ENCODE measurements at places on chromosomes 1 and 21.

DNA sequence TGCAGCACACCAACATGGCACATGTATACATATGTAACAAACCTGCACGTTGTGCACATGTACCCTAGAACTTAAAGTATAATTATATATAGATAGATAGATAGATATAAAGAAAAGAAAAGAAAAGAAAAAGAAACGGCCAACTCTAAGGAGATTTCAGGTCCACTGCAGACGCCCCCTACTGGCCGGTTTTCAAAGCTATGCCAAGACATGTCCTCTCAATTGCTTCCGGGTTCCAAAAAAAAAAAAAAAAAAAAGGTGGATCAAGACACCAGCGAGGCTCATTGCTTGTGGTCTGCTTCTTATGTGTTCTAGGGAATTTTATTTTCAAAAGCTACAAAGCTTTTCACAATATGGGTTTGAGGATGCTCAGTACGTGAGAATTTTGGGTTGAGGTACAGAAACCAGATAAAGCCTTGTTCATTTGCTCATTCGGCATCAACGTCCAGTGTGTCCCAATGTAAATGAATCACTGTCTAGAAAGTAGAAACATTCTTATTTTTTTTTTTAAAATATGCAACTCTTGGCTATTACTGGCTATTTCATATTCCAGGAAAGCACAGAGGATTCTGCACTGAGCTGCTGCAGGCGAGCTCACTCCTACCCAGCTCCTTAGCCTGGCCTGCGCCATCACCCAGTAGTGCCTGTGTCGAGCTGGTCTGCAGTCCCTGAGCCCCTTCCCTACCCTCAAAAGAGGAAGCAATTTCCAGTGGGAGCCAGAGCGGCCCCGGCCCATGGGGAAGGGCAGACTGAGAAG lies 643.0 kb downstream of the KIF26B start:
- DNase-seq = no peak

DNA sequence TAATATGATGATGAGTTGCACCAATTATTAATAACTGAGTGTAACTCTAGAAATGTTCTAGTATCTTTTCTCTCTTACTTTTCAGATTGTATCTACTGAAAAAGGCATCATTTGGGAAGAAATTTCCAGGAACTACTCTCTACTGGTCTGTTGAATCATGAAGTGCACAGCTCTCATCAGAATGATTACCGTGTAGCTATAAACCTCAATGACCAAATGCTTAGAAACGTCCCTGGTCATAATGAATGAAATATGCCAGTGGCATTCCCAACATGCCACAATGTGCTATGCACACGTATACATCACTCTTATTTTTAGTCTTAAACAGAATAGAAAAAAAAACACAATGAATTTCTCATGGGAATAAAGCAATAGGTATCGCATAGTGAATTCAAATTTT lies 534.3 kb upstream of the OLFM3 start:
- DNase-seq = no peak

GRCh38 chr1:15213341-15213821 lies 33.6 kb upstream of the FHAD1 start:
- DNase-seq = no peak

- DNase-seq = no peak
Observed at GRCh38 chr1:198901266-198901665, 262.4 kb downstream of the PTPRC start.

DNA sequence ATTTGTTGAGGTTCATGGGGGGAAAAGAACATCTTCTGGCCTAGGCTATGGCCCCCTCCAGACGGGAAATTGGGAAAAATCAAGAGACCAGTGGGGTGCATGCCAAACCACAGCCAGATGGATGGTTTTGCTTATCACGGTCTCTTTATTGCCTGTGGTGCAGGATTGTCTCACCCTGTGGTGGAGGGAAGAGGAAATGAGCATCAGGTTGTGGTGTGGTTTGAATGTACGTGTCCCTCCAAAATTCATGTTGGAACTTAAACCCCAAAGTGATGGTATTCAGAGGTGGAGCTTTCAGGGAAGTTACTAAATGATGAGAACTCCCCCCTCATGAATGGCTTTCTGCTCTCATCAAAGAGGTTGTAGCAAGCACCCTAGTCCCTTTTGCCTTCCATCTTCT lies 525.7 kb downstream of the NPHP4 start:
- DNase-seq = no peak

- DNase-seq = no peak
Observed at GRCh38 chr21:39085843-39086405, 97.3 kb downstream of the PSMG1 start.

DNA sequence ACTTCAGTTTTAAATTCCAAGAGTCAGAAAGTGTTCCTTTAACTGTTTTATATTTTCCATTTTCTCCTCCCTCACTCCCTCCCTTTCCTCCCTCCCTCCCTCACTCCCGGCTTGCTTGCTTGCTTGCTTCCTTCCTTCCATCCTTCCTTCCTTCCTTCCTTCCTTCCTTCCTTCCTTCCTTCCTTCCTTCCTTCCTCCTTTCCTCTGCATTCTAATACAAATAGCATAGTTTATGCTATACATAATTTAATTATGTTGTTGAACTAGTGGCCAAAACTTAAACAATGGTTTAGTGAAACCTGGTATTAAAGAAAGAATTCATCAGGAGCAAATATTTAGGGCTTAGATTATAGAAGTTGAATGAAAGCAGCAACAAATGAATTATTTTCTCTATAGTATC lies 188.5 kb upstream of the OLFM3 start:
- no peak for DNase-seq

DNA sequence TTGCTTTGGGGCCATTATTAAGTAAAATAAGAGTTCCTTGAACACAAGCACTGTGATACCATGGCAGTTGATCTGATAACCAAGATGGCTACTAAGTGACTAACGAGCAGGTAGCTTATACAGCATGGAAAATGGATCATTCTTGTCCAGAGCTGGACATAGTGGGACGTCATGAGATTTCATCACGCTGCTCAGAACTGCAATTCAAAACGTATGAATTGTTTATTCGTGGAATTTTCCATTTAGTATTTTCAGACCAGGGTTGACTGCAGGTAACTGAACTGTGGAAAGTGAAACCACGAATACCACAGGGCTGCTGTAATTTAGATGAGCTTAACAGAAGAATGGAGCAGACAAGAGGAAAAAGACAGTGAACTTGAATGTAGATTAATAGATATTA lies 38.9 kb downstream of the CCDC18 start:
- no peak for DNase-seq

- DNase-seq = no peak
Observed at GRCh38 chr1:209890641-209891330, 47.2 kb upstream of the SYT14 start.

GRCh38 chr21:32819694-32820093 lies 48.1 kb upstream of the PAXBP1 start:
- DNase-seq = no peak

GRCh38 chr1:184891440-184891839 lies 82.9 kb downstream of the NIBAN1 start:
- DNase-seq = no peak

GRCh38 chr1:227225715-227226346 lies 92.5 kb downstream of the CDC42BPA start:
- no peak for DNase-seq

- DNase-seq = no peak
Observed at GRCh38 chr1:33814166-33814565, 49.7 kb upstream of the HMGB4 start.

GRCh38 chr21:27326301-27326700 lies 359.4 kb upstream of the ADAMTS5 start:
- DNase-seq = no peak

DNA sequence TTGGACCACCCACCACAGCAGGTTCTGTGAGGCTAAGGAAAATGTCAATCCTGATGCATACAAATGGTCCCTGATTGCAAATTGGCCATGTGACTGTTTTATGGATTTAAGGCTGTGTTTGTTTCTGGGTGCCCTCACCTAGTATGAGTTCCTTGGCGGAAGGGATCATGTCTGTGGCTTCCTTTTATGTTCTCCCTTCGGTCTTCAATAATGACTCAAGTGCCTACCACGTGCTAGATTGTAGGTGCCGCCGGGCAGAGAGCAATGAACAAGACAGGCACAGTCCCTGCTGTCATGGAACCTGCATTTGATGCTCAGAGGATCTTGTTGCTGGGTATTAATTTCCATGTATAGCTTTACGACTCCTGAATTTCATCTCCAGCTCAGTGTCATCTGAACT lies 9.8 kb upstream of the VWA5B1 start:
- no peak for DNase-seq

DNA sequence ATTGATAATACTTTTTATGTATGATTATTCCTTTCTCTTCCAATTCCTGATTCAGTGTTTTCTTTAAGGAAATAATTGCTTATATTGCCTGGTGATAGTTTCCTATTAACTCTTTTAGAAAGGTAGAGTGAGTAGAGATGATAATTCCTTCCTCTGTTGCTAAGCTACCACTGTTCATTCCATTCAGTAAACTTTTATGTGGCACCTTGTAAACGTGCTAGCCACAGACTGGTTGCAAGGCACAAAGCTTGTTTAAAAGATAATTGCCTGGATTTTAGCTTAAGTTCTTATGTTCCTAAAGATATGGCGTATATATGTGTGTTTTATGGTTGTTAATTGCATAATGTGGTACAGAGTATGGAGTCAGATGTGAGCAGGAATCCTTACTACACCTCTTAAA lies 3.2 kb downstream of the ZFYVE9 start:
- DNase-seq = no peak

DNA sequence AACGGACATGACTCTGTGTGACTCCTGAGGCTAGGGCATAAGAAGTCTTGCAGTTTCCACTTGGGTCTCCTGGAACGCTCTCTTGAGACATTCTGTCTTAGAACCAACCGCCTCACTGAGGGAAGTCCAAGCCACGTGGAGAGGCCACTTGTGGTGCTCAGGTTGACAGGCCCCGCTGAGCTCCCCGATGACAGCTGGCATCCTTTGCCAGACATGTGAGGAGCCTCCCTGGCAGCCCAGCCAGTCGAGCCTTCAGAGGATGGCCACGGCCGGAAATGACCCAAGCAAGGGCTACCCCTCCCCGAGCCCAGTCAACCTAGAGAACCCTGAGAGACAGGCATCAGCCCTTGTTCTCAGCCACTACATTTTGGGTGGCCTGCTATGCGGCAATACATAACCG lies 20.7 kb downstream of the PLEKHA6 start:
- DNase-seq = no peak

GRCh38 chr1:4512636-4513035 lies 141.8 kb upstream of the AJAP1 start:
- DNase-seq = no peak

DNA sequence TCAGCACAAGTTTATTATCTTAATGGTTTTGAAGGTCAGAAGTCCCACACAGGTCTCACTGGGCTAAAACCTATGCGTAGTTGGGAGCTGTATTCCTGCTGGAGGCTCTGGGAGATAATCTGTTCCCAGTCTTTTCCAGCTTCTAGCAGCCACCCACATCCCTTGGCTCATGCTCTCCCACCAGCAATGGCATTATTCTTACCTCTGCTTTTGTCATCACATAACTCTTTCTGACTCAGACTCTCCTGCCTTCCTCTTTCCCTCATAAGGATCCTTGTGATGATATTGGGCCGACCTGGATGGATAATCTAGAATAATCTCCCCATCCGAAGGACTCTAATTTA lies 122.2 kb upstream of the PRDX6 start:
- DNase-seq = no peak

- DNase-seq = no peak
Observed at GRCh38 chr1:48955774-48956173, 179.1 kb upstream of the BEND5 start.

DNA sequence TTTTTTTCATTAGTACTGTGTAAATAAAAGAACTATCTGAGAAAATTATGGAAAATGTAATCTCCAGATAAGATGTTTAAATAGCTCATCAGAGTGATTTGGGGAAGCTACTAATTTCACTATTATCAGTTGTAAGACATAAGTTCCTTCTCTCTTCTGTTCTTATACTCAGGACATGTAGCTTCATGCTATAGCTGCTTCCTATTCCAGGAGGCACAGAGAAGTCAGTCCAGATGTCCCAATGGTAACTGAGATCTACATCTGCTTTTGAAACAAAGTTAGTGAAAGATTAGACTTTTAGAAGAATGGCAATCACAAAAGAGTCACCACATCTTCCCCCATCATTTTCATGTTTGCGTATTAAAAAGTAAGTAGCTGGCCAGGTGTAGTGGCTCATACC lies 5.6 kb downstream of the MAP3K21 start:
- DNase-seq = no peak

GRCh38 chr1:7535934-7536878 lies 234.9 kb upstream of the VAMP3 start:
- DNase-seq = no peak

GRCh38 chr1:26703478-26703877 lies 7.7 kb downstream of the ARID1A start:
- no peak for DNase-seq

- no peak for DNase-seq
Observed at GRCh38 chr1:11279152-11279551, 6.2 kb downstream of the UBIAD1 start.

GRCh38 chr1:111620441-111620971 lies 917 bp downstream of the RAP1A start:
- no peak for DNase-seq

- DNase-seq = no peak
Observed at GRCh38 chr1:112114540-112114939, 125.1 kb upstream of the KCND3 start.

DNA sequence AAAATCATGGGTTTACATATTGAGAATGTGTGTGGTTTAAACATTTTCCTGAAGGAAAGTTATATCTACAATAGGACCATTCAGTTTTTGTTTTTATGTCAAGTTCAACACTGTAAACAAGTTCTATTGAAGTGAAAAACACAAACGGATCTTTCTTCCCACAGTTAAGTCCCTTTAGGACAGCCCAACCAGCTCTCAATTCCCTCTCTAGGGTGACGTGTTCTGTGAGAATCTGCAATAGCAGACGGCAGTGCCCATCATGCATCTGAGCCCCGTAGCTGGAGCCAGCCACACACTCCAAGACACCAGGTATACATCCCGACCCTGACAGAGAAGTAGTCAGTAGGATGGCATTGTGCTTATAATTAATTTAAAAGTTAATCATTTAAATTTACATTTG lies 26.3 kb upstream of the IVNS1ABP start:
- no peak for DNase-seq

- no peak for DNase-seq
Observed at GRCh38 chr1:25685938-25686665, 69.5 kb downstream of the MAN1C1 start.

DNA sequence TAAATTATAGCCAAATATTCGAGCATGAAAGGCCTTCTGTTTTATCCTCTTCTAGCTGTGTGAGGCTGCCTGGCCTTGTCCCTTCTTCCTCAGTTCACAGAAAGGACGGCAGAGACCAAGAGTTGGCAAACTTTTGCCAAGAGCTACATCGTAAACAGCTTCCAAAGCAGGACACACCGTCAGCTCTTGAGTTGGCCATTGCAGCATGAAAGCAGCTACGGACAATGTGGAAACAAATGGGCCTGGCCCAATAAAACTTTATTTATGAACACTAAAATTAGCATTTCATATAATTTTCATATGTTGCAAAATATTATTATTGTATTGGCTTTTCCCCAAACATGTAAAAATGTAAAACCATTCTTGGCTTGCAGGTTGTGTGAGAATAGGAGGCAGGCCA lies 10.7 kb downstream of the C21orf58 start:
- DNase-seq = no peak

All from activated CD4-positive, CD25-positive, alpha-beta regulatory T cell treated with anti-CD3 and anti-CD28 coated beads, Interleukin-2, amount 50 U/mL, for 16 hours (primary cell).